ENCODE measurements at places on chromosomes 16 and 17. TPM values are rescaled to one million over a fixed set of nuclear protein-coding genes. Genes with fewer than 3 reads are reported as not detected.

GRCh38 chr17:13513039-13513405 lies 88.7 kb downstream of the HS3ST3A1 start:
- no peaks in the 10 kb centered on the region for H3K4me1 ChIP-seq
- H3K27me3 ChIP-seq, result no peaks in the 10 kb centered on the region
- no peak overlapping the region for H3K4me3 ChIP-seq
- no peak for DNase-seq
- H3K36me3 ChIP-seq, result no peaks in the 10 kb centered on the region

GRCh38 chr16:17350207-17350606 lies 120.6 kb downstream of the XYLT1 start:
- no peak overlapping the region for H3K4me3 ChIP-seq
- no peaks in the 10 kb centered on the region for H3K27me3 ChIP-seq

DNA sequence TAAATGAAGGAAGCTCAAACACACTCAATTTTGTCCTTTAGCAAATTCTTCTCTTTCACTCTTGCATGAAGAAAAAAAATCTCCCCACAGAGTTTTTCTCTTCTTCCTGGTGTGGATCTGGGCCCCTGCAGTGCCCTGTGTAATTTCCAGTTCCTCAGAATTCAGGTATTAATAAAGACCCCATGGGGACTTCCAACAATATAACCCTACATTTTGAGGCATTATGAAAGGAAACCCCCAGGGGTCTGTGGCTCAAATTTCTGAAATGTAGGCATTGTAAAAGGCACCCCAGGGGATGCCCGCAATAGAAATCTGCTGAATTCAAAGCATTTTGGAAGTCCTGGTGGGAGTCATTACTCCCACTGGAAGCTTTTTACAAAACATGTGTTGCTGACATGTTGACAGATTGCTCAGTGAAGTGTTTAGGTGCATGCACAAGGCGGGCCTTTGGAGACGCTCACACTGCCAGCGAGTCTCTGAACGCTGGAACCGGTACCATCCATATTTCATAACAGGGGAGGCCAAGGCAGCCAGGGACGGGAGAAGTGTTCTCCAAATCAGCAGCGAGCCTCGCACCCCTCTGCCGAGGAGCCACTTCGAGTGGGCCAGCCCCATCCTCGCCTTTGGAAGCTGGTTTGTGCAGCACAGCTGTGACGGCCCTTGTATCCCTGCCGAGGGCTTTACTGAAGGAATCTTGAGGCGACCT lies 154.0 kb downstream of the ZNF423 start:
- H3K4me1 ChIP-seq, result peaks cover 12% of the 10 kb centered on the region
- peak; percentile 73 for DNase-seq
- peak overlapping the region; percentile 56 for H3K27ac ChIP-seq
- H3K27me3 ChIP-seq, result no peaks in the 10 kb centered on the region
- H3K36me3 ChIP-seq, result no peaks in the 10 kb centered on the region

DNA sequence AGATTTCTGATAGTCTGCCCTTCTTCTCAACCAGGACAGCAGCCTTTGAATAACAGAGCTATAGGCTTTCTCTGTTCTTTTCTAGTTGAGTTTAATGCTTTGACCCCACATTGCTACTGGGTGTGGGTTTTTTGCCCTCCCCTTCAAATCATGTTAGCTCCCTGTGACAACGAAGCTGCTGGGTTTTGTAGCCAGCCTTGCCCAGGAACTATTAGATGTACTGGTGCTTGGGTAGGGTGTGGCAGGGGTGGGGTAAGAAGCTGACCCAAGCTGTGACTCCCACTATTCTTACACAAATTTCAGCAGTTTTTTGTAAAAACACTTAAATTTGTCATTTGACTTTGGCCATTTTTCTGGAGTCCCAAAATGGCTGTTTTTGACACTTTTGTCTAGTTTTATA lies 69.7 kb downstream of the NLK start:
- H3K4me1 ChIP-seq, result peaks cover 18% of the 10 kb centered on the region
- no peaks in the 10 kb centered on the region for H3K36me3 ChIP-seq
- no peak for DNase-seq
- no peak overlapping the region for H3K27ac ChIP-seq

- H3K36me3 ChIP-seq, result no peaks in the 10 kb centered on the region
- no peak overlapping the region for H3K27ac ChIP-seq
- H3K4me3 ChIP-seq, result no peak overlapping the region
- DNase-seq, result no peak
These were observed 717.3 kb downstream of the KCNJ2 start for GRCh38 chr17:70886648-70887047.

PRR15L gene
- total RNA-seq, result not detected

TBC1D10B gene
- 25.6 TPM for total RNA-seq

CES1 gene
- total RNA-seq, result 26.4 TPM

DNA sequence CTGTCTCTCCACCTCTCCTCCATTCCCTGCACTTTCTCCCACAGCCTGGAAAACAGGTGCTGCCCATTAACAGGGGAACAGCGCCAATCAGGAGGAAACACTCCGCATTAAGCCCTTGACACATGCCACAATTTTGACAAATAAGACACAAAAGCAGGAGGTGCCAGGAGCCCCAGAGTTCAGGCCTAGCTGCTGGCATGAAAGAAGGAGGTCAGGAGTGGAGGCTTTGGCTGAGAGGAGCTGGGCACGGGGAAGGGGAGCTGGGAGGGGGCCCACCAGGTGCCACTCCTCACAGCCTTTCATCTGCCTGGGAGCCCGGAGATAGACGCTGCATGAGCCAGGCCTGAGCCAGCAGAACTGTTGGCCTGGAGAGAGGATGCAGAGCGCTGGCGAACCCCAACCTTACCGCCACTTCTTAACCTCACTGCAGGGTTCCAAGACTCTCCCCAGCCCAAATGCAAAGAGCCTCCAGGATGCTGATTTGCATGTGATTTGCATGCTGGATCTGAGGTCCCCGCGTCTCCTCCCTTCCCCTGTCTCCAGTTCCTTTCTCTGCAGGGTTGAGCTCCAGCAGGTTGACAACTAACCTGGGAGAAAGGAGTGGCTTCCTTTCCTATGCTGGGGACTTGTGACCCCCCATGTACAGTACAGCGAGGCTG lies 139.8 kb upstream of the SDK2 start:
- H3K27me3 ChIP-seq, result peaks cover 56% of the 10 kb centered on the region
- H3K36me3 ChIP-seq, result no peaks in the 10 kb centered on the region
- no peak overlapping the region for H3K27ac ChIP-seq
- DNase-seq, result no peak

- H3K27ac ChIP-seq, result peak overlapping the region; percentile 65
- H3K36me3 ChIP-seq, result no peaks in the 10 kb centered on the region
- peaks cover 21% of the 10 kb centered on the region for H3K4me1 ChIP-seq
- H3K4me3 ChIP-seq, result no peak overlapping the region
- DNase-seq, result no peak
These were observed 147.6 kb downstream of the C16orf95 start for GRCh38 chr16:87169509-87169995.

PIK3R5 gene
- total RNA-seq, result 23.6 TPM

OSGIN1 gene
- 27.7 TPM for total RNA-seq

MTHFSD gene
- 24.3 TPM for total RNA-seq

EVI2A gene
- total RNA-seq, result 2.9 TPM

- DNase-seq, result peak; percentile 38
- peaks cover 41% of the 10 kb centered on the region for H3K36me3 ChIP-seq
- no peaks in the 10 kb centered on the region for H3K27me3 ChIP-seq
- H3K4me1 ChIP-seq, result peaks cover 6% of the 10 kb centered on the region
- no peak overlapping the region for H3K4me3 ChIP-seq
These were observed 40.9 kb downstream of the RFFL start for GRCh38 chr17:35022536-35023063.

- DNase-seq, result no peak
- no peak overlapping the region for H3K27ac ChIP-seq
- H3K4me3 ChIP-seq, result no peak overlapping the region
- H3K27me3 ChIP-seq, result no peaks in the 10 kb centered on the region
- no peaks in the 10 kb centered on the region for H3K36me3 ChIP-seq
These were observed 460.9 kb downstream of the SLC39A11 start for GRCh38 chr17:72631568-72631948.

- H3K4me1 ChIP-seq, result no peaks in the 10 kb centered on the region
- H3K27ac ChIP-seq, result no peak overlapping the region
- H3K4me3 ChIP-seq, result no peak overlapping the region
- no peaks in the 10 kb centered on the region for H3K36me3 ChIP-seq
- H3K27me3 ChIP-seq, result no peaks in the 10 kb centered on the region
These were observed 68.6 kb downstream of the TMEM100 start for GRCh38 chr17:55654022-55654421.

- DNase-seq, result no peak
- no peak overlapping the region for H3K27ac ChIP-seq
- H3K4me3 ChIP-seq, result no peak overlapping the region
These were observed 18.5 kb upstream of the GGA2 start for GRCh38 chr16:23528644-23529310.

Measured in tibial nerve (tissue), 4 donors.